ENCODE measurements at places on chromosomes 3 and 15.

- DNase-seq, result no peak
Observed at GRCh38 chr3:188294823-188295487, 141.0 kb downstream of the LPP start.

GRCh38 chr3:63705092-63705645 lies 52.7 kb downstream of the SNTN start:
- no peak for DNase-seq

- DNase-seq, result no peak
Observed at GRCh38 chr3:21894459-21895340, 143.7 kb upstream of the ZNF385D start.

DNA sequence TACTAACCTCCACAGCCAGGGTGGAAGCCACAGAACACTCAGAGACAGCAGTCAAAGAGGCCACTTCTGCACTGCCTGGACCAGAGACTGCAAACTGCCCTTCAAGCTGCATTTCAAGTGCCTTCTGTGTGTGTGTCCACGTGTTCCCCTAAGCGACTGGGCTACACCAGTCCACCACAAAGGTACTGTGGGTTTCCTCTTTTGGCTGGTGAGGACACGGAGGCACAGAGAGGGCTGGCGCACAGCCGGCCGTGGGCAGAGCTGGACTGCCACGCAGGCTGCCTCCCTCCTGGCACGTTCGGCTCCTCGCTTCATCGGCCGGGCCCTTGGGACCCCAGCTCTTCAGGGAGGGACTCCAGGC lies 60.9 kb downstream of the MGLL start:
- no peak for DNase-seq

DNA sequence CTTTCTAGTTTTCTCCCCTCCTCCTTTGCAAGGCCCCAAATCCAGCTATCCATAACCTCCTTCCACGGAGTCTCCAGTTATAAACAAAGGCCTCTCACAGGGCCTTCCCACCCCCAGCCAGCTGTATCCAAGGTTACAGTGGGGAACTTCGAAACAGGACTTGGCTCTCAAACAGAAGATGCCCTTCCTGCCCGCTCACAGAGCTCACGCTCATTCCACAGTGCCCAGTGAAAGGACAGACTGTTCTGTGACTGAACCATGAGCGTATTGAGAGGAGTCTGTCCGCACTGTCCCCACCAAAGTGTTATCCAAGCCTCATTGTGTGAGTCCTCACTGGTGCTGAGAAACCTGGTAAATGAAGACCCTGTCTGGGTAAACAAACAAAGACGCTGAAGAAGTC lies 35.4 kb downstream of the ARHGAP31 start:
- DNase-seq, result no peak

DNA sequence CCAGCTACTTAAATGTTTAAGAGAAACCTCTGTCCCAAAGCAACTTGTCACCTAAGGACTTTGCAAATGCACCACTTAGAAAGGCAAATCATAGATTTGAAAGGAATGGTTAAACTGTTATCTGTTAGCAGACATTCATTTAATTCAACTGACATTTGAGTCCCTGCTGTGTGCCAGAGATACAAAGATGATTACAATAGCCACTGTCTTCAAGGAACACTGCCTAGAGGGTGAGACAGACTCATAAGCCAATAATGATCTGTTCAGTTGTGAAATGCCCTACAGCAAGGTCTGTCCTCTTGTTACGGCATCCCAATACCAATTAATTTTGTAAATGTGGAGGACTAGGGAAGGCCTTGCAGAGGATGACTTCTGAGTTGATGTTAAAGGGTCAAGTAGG lies 113.1 kb downstream of the ATG7 start:
- DNase-seq, result no peak

DNA sequence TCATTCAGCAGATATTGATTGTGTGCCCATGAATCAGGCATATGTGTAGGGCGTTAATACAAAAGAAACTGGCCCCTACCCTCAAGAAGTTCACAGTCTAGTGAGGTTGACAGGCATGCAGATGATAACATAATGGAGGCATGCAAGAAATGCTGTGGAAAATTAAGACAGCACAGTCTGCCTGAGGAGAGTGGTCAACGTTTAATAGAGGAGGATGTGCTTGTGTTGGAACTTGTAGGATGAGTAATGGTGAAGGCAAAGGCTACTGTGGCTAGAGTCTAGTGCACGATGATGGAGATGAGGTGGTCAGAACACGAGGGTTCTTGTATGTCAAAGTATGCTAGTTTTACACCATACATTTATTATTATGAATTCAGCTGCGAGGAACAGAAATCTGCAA lies 295.7 kb downstream of the SOX2 start:
- no peak for DNase-seq

DNA sequence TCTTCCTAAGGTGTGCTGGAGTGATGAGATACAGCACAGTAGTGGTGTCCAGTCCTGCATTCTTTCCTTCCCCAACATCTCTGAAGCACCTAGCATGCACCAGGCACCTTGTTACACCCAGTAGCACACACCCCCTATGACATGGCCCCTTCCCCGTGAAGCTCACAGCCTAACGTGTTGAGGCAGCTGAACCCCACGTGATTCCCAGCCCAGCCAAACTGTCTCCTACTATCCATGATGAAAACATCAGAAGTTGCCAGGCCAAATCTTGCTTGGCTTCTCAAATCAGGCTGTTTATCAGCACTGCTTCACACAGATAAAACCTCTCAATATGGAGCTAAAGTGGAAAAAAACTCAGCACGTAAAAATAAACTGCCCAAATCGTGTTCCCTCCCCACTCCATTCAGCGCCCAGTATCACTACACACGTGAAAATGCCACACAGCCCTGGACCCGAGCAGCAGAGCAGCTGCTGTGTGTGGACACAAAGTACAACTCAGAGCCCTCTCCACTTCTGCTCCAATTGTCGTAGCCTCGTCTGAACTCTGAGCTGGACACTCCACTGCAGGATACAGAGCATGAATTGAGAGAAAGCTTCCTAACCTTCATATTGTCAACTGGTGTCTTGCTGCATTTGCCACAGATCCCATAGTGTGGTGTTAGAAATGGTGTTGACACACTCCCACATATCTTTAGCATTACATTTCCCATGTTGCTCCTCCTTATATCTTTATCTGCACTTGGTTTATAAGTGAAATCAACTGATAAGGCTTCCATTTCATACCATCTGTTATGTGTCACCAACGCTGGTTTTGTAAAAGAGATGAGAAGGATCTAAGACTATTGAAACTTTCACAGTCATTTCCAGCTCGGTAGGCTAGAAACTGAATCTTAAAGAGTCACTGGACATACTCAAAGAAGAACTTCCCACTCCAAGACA lies 279.8 kb downstream of the RORA start:
- DNase-seq, result no peak

DNA sequence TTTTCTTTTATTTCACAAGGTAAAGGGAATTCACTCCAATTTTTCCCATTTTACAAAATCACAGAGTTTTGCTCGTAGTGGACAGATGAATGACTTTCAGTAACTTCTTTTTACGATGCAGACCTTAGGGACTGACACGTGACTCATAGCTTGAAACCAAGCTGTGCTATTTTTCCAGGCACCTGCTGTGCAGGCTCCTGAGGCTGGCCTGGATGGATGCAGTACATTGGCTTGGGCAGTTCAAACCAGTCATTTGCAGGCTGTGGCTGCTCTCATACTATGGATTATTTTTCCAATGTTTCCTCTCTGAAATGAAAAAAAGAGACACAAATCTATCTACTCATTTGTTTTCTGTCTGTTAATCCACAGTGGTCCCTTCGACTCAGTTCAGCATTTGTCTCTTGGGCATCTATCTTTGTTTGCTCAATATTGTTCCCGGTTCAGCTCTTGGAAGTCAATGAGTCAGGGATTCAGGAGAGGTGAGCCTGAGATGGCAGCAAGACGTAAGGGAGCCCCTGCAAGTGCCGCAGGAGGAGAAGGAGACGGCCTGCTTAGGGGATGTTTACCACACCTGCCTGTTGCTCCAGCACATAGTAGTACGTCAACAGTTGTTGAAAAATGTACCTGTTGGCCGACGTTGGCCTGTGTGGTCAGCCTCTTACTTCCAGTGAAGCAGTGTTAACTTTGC lies 92.8 kb downstream of the SV2B start:
- no peak for DNase-seq

DNA sequence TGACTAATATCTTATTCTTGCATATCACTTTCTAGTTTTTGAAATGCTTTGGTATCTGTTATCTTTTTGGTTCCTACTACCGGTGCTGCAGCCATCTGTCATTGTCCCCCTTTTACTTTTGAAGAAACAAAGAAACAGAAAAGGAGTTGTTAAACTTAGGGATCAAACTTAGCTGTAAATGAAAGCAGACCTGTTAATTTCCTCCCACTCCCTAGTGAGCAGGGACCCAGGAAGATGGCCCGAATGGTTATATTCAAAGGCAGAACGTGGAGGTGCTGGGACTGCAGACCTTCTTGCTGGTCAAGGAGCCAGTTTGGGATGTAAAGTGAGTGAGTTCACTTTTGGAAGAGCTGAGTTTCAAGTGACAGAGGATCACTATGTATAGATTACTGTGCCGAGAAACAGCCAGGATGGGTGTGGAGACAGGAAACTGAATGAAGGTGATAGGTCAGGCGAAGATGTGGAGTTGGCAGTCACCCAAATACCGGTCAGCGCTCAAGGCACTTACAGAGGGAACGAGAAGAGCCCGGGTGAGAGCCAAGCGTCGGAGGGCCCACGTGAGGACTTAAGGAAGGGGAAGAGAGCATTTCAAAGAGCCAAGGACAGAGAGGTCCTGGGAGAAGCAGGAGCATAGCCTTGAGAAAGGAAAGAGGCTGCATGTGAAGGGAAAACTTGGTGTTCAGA lies 20.1 kb downstream of the KBTBD8 start:
- DNase-seq, result no peak

DNA sequence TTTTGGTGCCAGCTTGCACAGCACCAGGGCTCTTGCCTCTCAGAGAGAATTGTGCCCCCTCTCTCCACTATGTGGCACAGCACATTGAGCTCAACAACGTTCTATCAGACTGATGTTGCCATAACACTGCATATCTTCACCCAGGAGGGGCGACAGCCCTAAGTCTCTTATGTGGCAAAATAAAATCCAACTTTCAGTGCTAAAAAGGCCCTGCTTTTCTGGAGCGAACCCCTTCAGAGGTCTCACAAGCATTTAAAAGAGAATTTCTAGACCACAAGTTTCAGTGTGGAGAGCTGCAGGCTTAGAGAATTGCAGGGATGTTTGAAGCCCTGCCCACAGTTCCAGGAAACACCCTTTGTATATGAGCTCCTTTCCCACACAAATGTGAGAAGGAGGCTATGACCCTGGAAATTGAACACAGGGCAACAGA lies 85.5 kb downstream of the LIPC start:
- no peak for DNase-seq

- DNase-seq, result no peak
Observed at GRCh38 chr3:4406746-4407568, 60.1 kb downstream of the SUMF1 start.

DNA sequence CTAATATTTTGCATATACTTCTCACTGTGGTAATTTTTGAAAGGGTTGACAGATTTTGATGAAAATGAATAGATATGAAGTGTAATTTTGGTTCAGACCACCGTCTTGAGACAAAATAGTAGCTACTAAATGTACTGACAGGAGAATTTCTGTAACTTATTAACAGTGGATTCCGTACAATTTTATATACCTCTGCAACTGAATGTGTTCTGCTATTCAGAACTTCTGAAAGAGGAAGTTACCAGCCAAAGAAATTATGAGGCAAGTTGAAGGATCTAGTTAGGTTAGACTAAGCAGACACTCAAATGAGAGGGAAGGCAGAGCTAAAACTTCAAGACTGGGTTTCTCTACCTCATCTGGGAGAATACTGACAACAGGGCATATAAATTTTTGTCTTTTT lies 29.4 kb downstream of the GAP43 start:
- DNase-seq, result no peak

DNA sequence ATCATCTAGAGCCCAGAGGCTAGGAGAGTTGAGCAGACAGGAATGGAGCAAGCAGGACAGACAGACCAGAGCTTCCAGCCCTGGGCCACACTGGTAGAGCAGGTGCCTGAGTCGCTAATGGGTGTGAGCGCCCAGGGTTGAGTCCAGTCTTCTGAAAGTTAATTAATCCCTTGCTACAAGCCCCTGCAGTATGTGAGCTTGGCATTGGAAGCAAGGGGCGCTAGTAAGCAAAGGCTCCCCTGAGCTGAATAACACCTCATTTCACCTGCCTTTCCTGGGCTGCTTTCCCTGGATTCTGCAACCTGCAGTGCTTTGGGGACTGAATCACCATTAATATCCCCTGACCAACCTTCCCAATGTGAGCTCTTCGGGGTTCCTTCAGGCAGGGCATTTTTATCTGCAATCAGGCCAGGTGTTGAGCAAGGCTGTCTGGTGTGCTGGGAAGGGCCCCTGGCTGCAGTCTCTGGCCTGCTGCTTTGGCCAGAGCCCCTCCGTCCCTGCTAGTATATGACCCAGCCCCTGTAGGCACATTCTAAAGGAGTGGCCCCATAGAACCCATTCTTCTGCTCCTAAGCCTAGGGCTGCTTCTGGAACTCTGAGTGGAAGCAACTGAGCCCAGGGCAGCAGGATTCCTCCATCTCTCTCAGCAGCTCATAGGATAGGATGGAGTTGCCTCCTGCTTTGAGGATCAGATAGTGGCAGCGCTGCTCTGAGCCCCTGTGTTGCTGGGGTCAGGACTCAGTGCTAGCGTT lies 45.1 kb upstream of the EPHB1 start:
- DNase-seq, result no peak

GRCh38 chr15:98530570-98530969 lies 117.8 kb upstream of the IGF1R start:
- DNase-seq, result no peak

DNA sequence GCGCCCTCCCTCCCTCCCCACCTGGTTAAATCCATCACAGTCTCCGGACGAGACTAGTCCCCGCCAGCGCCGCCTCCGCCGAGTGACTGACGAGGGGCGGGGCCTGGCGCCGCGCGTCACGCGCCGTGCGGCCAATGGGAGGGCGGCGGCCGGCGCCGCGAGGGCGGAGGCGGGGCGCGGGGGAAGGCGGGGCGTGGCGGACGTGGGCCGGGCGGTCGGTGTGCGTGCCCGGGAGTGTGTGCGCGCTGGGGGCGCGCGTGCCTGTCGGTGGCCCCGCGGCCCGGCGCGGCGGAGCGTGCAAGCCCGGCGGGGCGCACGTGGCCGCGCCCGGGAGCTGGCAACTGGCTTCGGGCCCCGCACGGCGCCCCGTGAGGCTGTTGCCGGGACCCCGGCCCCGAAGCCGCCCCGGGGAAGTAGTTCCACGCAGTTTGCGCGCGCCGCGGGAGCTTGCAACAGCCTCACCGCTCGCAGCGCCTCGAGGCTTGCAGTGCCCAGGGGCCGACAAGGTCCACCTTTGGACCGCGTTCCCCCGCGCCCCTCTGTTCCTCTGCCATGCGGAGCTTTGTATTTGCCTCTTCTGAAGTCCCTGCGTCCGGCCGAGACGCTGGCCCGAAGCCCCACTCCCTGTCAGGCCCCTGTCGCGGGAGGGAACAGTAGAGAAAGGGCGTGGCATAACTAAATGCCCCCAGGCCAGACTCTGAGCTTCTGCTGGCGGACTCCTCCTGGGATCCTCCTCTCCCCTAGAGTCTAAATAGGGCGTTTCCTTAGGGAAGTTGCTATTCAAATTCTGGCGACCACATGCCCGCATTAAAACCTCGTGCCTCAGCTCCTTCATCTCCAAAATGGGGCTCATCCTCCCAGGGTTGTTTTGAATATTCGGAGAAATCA lies 400.9 kb downstream of the SHQ1 start:
- DNase-seq, result peak; percentile 97

GRCh38 chr3:195548987-195549386 lies 5.9 kb upstream of the PPP1R2 start:
- DNase-seq, result no peak
